ENCODE measurements at places on chromosomes 6 and 20.
A peak's percentile ranks its signal among the peaks of the same experiment; 100 is the strongest.

DNA sequence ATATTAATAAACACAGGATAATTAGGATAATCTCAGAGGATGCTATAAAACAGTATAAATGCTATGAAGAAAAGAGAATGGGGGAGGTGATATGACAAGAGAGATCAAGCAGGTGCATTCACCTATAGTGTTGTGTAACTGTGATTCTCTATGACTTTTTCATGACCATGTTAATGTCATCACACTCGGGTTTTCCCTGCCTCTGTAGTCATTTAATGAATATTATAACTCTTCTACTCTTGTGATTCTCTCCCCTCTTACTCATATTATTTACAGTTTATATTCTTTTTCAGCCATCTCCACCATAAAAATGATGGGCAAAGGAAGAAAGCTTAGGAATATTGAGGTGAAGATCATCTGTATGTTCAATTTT, 106.9 kb upstream of the SGK1 start:
- DNase-seq, result no peak

- DNase-seq, result no peak
Observed at GRCh38 chr20:45857882-45858216, 435 bp downstream of the ZSWIM3 start.

GRCh38 chr6:113786168-113786567, 71.0 kb upstream of the MARCKS start:
- no peak for DNase-seq

DNA sequence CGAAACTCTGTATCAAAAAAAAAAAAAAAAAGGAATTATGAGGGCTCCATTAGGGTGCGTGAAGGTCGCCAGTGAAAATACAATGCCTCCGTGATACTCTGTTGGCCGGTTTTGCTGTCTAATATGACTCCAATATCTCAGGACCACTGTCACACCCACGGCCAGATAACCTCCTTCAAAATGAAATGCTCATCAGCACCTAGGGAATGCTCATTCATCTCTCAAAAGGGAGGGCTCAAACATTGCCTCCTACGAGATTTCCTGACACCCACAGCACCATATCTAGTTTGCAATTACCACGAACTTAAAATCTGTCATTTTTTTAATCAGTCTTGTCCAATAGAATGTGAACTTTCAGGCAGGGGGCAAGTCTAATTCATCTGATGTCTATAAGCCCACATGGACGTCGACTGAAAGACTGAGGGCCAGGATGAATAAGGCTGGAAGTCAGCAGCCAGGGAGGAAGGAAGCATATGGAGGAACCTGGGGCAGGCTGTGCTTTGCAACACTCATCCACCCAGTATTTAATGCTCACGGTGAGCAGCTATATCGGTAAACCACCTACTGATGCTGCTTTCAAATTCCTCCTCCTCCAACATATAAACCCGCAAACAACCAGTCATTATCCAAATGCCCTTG, 42.8 kb downstream of the MAP3K5 start:
- DNase-seq, result no peak

DNA sequence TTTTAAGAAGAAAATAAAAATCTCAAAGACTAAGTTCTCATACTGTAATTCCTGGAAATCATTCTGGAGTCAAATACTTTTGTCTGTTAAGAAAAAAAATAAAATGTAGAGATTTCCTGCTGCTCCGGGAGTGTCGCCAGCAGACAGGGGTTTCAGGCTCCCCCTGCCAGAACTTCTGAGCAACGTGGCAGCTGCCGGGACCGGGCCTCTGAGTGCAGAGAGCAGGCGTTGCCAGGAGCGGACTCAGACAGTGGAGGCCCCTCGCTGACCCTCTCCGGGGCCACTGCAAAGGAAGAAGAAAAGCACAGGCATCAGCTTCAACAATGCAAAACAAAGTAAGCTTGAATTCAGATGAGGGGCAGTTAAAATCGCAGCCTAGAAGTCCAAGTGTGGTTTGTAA, 95.5 kb downstream of the THBS2 start:
- DNase-seq, result no peak

- DNase-seq, result no peak
Observed at GRCh38 chr6:35894776-35895175, 26.1 kb downstream of the SRPK1 start.

DNA sequence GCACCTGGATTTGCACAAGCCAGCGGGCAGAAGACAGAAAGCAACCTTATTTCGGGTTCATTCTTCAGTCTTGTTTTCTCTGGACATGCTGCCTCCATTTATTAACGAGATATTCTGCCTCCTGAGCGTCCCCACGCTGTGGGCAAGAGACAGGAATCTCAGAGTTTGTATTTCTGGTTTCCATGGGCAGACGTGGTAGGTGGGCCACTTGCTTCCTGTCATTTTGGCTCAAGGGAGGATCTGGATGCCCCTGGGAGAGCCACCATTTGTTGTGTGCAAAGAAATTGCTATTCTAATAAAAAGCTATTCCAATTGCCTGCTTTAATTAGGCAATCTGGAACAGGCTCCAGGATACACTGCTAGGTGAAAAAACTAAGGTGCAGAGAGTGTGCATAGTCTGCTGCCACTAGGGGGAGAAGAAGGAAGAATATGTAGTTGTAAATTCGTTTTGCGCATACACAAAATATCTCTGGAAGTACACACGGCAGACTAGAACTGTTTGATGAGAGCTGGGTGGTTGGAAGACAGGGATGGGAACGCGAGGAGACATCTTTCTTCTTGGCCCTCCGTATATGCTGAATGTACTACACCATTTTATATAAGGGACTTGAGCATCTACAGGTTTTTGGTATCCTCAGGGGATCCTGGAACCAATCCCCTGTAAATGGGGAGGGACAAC, 30.1 kb upstream of the SLC16A10 start:
- DNase-seq, result peak; percentile 71

- no peak for DNase-seq
Observed at GRCh38 chr6:121579478-121579877, 144.0 kb downstream of the GJA1 start.

Measured in NAMALWA (cell line).